HS-27A (cell line): ENCODE measurements at places on chromosomes 1 and 21.

GRCh38 chr1:215476541-215476940, 90.6 kb upstream of the KCTD3 start:
- DNase-seq, result peak; percentile 41

- peak; percentile 64 for DNase-seq
Observed at GRCh38 chr1:234544087-234544579, 65.2 kb upstream of the TARBP1 start.

DNA sequence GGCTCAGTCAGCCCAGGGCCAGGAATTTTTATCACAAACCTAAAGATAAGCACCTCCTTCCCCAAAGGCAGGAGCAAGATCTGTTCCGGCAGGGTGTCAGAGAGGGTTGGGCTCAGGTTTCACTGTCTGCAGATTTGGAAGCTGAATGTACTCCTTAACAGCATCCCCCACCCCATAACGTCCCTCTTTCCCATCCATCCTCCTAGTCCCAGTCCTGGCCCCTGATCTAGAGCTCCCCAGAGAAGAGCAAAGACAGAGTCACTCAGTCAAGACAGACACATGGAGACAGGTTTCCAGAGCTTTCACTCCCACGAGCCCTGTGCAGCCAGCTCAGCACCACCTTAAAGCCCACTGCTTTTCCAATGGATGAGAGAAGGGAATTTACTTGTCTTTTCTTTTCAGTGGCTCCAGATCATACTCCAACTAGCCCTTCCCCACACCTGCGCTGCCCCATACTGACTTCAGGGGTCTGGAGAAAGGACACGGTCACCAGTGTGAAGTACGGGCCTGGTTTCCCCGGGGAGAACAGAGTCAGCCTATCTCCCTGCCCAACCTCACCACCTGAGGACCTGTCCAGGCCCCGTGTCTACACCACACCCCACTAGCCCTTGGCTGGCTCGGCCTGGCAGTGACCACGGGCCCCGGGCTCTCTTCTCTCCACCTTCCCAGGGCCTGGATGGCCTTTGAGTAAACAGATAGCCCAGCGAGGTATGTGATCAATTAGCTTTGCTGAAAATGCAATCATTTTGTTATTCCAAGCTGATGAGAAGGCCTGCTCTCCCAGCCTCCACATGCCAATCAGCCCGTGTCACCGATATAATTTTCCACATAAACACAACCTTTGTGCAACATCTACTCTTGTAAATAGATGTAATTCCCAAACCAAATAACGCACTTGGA, 249.1 kb downstream of the FOXD2 start:
- no peak for DNase-seq

DNA sequence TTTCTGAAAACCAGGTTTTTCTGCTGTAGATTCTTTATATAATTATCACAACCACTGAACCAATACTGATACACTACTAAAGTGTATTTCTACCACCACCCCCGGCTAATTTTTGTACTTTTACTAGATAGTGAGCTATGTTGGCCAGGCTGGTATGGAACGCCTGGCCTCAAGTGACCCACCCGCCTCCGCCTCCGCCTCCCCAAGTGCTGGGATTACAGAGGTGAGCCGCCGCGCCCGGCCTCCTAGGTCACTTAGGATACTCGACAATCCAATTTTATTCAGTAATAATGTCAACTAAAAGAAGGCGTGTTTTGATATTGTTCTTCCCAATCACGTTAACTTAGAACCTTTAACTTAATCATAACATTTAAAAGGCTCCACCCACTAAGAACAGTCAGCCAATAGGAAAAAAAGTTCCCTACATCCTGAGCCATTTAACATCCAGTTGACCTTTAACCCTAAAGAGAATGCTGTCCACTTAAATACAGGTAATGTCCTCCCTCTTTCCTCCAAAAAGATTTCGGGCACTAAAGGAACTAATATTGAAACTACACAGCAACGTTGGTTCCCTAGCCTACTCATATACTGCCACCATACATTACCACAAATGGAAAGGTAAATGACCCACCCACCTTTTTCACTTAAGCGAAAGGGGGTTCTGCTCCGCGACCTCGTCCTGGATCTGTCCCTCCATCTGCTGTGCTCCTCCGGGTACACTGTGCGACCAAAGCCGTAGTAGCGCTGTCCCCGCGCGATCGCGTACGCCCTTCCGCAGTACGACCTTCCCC, 1.2 kb downstream of the RSRP1 start:
- no peak for DNase-seq

DNA sequence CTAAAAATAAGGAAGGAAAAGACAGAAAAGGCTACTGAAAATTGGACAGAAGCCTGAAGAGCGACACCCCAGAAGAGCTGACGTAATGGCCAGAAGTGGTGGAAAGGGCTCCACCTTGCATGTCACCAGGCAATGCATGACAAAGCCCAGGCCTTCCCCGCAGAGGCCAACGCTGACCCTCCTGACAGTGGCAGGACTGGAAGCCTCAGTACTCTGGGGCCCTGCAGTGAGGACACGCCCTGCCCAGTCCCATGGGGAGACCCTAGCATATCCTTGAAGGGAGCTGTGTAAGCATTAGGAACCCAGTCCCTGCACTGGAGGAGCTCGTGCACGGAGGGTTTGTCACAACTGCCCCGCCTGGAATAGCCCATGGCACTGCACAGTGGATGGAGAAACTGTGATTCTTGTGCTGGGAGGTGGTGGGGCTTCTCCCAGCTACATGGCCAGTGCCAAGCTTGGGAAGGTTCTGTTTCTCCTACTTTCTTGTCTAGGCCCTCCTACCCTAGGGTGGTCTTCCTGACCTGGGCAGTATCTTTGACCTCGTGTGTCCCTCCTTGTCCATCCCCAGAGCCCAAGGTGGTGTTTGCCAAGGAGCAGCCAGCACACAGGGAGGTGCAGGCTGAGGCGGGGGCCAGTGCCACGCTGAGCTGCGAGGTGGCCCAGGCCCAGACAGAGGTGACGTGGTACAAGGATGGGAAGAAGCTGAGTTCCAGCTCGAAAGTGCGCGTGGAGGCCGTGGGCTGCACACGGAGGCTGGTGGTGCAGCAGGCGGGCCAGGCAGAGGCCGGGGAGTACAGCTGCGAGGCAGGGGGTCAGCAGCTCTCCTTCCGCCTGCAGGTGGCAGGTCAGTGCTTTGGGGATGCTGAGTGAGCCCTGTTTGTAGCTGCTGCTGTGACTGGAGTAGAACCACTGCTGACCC, 60.4 kb downstream of the OBSCN start:
- no peak for DNase-seq

- DNase-seq, result no peak
Observed at GRCh38 chr1:152801333-152801732, 4.8 kb downstream of the LCE1D start.

DNA sequence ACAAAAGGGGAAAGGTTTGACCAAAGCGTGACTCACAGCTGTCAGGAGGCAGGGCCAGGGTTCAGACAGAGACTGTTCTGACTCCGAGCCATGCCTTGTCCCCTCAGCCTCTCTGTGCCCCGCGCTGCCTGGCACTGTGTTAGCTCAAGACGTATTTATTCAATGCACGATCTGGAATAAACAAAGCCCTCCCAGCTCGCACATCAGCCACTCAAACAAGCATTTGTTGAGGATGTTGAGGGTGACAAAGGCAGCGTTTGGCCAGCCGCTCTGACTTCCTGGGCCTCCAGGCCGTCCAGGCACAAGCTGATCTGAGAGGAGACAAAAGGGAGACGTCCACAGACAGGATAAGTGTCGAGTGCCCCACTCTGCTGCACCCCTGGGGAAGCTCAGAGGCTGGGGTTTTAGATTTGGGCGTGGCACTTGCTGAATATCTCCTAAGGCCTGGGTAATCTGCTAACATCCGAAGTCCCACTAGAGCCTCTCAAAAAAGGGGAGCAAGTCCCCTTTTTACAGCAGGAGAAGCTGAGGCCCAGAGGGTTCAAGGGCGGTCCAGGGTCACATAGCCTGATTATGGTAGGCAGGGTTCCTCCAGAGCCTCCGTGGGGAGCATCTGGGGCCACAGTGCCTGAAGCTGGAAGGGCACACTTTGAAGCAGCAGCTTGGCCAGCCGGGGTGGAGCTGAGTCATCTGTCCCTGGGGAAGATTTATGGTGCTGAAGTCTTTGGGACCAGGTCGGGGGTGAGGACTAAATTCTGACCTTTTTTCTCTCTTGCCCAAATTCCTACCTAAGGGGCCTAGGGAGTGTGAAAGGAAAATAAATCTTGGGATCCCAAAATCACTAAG, 95.9 kb downstream of the SPSB1 start:
- no peak for DNase-seq

- no peak for DNase-seq
Observed at GRCh38 chr1:58650141-58650540, 49.7 kb downstream of the MYSM1 start.

DNA sequence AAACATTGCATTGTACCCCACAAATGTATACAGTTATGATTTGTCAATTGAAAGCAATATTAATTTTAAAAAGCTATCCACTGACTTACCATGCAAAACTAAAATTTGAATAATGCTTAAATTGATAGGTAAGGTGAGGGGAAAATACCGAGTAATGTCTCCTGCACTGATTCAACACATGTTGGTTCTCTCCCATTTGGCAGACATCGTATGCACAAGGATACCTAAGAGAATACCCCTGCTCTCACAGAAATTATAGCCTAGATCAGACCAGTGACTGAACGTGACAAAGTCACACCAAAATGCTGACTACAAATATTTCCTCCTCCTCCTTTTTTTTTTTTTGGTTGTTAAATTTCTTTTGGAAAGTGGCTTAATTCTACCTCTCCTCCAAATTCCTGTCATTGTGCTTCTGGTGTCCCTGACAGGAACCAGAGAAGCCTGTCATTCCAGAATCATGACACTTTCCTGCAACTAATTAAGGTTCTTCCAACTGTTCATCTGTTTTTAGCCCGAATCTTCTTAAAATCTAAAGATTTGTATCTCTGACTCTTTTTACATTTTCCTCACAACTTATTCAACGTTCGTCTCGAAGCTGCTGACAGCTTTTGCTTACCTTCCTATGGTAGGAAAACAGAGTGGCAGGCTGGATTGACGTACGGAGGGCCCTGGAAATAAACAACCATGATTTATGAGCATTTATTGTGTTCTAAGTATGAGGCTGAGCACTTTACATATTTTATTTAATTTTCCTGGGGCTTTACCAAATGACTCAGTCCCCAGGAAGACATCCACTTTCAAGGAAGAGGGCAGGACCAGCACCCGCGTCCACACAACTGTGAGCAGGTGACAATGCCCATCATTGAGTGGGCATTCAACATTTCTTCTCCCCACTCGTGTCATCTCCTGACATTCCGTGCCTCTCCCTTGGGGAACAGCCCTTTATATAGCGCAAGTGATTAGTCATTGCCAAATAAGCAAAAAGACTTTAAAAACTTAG, 57.9 kb upstream of the KCNE2 start:
- no peak for DNase-seq

DNA sequence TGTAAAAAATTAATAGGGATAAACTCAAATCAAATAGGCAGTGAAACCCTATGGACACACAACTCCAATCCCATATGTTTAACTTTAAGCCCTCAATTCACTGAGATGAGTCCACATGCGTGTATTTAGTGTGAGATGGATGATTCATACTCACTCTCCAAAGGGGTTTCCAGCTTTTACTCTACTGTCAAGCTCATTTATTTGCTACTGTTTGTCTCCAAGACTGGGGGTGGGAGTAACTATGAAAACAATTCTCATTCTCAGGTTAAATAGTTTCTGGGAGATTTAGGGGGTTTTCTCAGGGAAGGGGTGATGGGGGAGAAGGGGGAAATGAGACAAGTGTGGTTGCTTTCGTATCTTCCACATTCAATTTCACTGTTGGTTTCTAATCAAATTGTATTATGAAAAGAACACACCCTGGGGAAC, 2.7 kb downstream of the RAB29 start:
- no peak for DNase-seq

DNA sequence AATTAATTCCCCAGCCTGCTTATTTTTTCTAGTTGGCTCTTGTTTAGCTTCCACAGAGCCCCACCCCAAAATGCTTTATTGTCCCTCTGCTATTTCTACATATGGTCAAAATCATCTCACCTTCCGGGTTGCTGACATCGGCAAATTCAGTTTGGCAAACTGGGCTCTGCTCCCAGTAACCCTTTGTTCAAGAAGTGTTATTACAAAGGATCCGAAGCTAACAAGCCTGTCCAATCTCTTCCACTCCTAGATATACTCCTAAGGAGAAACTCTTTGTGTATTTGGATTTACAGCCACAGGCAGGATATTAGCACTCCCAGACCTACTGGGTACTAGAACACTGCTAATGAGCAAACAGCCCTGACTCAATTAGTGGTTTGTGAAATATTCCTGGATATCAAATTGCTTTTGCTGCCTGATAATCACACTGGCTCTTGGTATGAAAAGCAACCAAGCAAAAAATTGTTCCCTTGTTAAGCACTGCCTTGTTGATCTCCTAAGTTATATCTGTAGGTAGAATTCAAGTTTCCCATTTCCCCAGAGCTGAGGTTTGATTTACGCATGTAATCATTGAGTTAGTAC, 4.0 kb downstream of the JUN start:
- DNase-seq, result no peak

DNA sequence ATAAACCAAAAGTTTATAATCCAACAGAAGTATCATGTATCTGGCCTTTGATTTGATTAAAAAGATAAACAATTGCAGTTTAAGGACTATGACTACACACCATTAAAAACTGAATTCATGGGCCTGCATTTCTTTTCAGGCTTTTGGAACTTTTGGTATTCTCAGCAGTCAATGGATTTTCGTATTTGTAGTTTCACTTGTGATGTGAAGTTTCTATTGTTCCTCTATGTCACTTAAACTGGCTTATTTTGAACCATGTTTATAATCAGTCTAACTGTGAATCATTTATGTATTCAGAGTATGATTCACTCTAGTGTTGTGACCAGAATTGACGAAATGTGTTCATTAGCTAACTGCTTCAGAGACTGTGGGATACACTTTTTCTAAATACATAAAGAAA, 132.9 kb downstream of the COQ8A start:
- DNase-seq, result no peak

DNA sequence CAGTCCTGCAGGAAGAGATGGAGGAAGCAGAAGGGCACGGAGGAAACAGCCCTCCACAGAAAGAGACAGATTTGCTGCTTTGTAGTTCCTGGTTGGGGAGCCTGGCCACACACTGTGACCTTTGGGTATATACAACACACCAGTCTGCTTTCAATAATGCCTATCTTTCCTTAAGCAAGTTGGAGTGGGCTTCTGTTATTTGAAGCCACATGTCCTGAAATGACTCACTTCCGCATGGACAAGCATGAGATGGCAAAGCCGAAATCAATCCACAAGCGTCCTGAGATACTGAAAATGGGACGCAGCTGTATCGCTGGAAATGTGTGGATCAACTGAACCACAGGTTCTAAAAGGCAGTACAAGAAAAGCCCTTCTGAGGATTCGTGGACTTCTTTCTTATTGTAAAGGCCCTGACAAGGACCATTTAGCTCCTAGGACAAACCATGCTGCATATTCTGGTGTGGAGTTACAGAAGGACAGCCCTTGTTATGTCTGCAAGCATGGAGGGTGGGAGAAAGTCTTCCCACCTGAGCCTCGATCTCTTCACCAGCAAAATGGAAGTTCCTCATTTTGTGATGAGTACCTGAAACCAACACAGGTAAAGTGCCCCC, 22.7 kb upstream of the FHAD1 start:
- DNase-seq, result no peak

DNA sequence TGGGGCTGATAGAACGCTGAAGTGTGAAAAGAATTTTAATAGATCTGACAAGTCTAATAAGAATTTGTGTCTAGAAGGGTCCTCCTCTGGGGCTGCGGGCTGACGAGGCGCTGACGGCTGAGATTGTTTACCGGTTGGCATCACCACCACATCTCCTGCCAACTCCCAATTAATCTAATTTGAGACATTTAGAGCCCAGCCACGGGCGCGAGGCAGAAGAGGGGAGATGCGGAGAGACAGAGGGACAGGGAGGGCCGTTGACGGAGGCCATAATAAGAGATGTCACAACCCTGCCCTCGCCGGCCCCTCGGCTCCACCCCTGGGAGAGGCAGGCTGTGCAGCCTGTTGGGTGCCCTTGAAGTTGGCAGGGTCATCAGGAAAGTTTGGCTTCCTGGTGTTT, 109.3 kb downstream of the PAX7 start:
- DNase-seq, result no peak
